SJSA1 (cell line): ENCODE measurements at places on chromosomes 4 and X.

DNA sequence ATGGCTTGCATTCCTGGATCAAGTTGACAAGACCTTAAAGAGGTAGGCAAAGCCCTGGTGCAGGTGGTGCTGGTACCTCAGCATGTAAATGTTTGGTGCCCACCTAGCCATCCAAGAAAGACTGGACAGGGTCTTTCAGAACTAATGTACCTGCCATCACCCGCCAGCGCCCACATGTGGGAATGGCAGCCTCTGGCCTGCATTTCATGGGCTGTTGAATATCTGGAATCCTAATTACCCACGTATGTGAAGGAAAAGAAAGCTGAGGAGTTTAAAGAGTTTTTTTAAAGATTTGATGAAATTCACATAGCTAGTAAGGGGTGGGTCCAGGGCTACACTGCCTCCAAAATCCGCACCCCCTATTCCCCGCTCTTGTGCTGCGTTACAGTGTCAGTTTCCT is 8.6 kb upstream of the CCDC149 start:
- DNase-seq = no peak

GRCh38 chr4:68732653-68733466 is 62.4 kb upstream of the UGT2B15 start:
- no peak for DNase-seq

DNA sequence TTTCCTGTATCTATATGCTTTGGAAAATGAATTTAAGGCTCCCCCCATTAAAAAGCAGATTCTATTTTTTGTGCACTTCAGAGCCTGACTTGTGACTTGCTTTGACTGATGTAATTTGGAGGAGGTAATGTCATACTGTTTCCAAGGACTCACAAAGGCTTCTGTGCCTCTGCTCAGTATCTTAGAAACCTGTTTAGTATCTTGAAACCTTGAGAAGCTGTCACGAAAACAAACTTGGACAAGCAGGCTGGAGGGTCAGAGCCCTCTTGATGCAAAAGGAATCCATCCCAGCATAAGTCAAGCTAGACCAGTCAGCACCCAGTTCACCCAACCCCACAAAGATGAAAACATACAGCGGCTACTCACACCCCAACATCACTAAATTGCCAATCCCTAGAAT is 560.0 kb upstream of the PCDH7 start:
- DNase-seq = no peak

- no peak for DNase-seq
Observed at GRCh38 chrX:26574234-26574633, 358.3 kb downstream of the MAGEB5 start.

DNA sequence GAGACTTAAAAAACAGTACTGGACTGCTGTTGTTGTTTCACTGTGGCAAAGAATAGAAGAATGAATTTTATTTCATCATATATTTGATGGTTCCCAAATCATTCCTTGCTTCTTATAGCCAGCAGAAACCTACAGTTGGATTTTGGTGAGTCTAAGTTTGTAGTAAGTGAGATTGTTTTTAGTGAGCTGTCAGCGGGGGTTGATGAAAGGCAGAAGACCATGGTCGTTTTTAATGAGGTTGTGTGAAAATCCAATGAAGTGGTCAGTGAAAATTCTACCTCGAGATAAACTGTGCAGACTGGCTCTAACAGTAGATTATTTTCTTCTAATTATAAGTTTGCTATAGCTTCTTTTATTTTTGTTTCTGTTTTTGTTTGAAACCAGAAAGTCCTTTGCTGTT is 36.2 kb downstream of the ANAPC4 start:
- DNase-seq = no peak

- DNase-seq = no peak
Observed at GRCh38 chr4:20683766-20684165, 16.5 kb upstream of the PACRGL start.

GRCh38 chr4:77600521-77601451 is 4.8 kb upstream of the CXCL13 start:
- DNase-seq = no peak

GRCh38 chrX:18983666-18984380 is at the start of gene PHKA2:
TSS of gene PHKA2 (minus strand) at chrX:18984114. CDS start at chrX:18983932, 182 bp downstream.
- no peak for DNase-seq

DNA sequence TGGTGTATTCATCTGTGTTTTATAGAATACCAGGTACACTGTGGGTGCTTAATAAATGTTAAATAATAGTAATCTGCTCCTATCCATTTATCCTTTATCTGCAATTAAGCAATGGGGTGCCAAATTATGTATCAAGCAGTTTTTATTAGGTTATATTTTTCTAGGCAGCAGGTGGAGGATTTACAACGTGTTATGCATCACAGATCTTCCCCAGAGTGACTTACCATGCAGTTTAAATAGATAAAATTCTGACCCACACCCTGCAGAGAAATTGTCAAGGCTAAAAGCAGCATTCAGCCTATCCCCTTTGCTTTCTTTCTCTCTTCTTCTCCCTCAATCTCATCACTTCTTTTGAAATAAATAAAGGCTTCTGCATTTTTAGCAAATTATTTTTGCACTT is 306.4 kb downstream of the CXXC4 start:
- no peak for DNase-seq

DNA sequence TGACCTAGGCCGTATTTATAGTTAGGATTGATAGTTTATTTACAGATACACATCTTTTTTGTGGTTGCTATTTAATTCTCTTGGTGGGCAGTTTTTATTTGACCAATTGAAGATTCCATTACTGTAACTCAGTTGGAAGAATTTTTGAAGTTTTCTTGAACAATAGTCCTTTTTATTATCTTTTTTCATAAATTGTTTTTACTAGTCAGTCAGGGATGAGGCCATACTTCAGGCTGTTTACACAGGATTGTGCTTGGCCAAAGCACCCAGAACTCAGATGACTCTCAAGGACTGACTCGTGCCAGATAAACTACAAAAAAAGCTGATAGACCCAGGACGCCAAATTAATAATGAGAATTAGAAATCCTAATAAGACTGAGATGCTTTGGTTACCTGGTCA is 7.0 kb downstream of the HERC3 start:
- DNase-seq = peak; percentile 51

DNA sequence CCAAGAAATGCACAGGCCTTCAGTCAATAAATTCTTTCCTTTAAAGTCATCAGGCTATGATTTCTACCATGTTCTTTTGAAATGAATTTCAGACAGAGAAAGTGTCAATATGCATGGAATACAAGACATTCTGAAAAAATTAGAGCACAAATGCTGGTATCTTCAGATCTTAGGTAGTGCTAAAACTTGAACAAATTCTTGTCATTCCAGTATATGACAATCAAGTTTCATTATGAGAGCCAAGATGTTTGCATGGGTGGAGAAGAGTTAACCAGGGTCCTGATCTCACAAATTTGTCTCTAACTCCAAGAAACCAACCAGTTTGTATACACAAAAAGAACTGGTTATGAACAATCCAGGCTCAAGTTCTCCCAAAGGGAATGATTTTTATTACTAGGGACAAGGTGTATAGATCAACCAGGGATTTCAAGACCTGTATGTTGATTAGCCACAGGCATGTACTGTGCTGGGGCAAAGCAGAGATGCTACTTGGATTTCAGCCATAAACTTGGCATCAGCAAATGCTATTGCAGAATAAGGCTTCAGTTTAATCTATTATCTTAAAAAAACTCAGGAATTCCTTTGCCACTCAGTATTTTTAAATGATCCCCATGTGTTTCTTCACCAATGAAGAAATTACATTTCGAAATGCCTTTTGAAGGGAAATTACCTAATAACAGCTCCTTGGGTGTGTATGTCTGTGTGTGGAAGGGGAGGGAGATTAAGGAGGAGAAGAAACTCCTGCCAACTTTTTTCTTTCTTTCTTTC is 69.7 kb downstream of the FANCB start:
- no peak for DNase-seq

DNA sequence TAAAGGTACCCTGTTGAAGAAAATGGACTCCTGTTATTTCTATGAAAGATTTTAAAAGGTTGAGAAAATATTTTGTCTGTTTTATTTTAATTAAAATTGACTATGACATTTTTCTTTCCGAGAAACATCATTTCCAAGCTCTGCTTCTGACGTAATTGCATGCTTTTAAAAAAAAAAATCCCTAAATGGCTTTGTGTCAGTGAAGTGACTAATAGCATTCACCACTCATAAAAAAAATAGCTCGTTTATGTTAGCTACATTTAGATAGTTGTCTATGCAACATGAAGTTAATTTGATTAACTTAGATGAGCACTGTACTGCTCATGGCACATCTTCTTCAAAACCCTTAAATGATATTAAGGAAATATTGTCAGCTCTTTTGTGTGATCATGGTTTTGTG is 105.1 kb upstream of the KLHL13 start:
- DNase-seq = no peak

- DNase-seq = no peak
Observed at GRCh38 chr4:176438401-176438800, 118.6 kb downstream of the SPCS3 start.
